ENCODE measurements at places on chromosomes 16 and 17.

DNA sequence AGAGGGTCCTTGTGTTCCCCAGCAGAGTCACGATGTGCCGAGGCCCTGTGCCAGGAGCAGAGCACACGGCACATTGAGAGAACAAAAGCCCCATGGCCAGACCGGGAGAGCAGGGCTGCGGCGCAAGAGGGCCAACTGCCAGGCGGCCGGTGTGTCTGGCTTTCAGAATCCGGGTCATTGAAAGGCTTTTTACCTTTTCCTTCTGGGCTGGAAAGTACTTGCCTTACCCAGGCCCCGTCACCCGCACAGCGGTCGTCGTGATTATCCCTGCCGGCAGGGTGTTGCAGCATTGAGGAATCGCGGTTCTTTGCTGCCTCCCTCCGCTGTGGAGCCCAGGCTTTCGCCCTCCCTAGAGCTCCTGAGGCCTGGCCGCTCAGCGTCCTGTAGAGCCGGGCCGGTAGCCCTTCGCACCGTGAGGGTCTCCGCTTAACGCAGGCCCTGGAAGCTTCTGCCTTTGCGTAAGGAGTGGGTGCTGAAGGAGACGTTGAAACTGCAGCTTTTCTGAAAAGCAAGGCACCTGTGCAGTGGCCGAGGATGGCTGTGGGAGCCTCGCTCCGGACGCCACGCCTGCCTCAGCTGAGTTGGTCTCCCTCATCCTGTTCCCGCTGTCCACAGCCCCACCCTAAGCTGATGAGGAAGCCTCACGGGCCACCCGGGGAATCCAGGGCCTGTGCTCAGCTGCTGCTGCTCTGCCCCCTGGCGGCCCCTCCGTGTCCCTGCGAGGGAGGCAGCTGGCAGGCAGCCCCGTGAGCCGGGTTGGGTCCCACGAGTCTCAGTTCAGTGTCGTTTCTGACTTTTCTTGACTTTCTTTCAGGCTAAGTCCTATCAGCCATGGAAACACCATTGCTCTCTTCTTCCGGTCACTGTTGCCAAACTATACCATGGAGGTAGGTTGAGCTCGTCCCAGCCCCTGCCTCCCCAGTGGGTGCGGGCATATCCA is 8.6 kb upstream of the MC1R start:
- peak; percentile 83 for DNase-seq

GRCh38 chr17:80894439-80894721 is 97.3 kb upstream of the CHMP6 start:
- DNase-seq: no peak

GRCh38 chr16:86455640-86456039 is 54.7 kb upstream of the FOXF1 start:
- DNase-seq: no peak

DNA sequence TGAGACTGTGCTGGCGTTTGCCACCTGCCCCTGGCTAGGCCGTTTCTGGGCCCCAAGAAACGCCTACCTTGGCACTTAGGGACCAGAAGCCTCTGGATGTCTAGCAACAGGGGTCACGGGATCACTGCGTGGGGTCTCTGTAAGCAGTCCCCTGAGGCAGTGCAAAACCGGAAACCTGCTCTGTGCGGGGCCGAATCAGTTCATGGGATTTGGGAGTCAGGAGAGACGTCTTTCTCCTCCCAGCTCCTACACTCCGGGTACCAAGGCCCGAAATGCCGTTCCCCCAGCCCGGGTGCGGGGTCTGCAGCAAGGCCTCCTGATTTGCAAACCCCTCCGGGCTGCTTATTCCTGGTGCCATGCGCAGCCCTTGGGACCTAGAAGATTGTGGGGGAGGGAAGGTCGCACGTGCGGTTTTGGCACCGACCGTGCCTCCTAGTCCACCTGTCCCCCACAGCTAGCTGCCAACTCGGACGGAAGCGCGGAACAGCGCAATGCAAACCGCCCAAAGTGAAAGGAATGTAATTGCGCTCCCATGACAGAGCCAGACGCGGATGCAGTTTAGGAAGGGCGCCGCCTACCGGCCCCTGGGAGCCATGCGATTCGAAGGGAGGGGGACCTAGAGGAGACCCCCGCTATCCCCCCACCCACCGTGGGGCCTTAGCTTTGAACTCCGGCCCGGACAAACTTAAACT is 6.5 kb downstream of the IRX5 start:
- no peak for DNase-seq

GRCh38 chr17:81422776-81423697 is 27.8 kb downstream of the BAHCC1 start:
- DNase-seq: no peak
